ENCODE measurements at places on chromosomes 1 and 21.
A peak's percentile ranks its signal among the peaks of the same experiment; 100 is the strongest.

- DNase-seq = peak; percentile 50
Measured at GRCh38 chr1:22119626-22120468, 23.1 kb downstream of the WNT4 start.

- no peak for DNase-seq
Measured at GRCh38 chr1:177864538-177865305, 105.1 kb downstream of the SEC16B start.

- DNase-seq = no peak
Measured at GRCh38 chr1:100440075-100440809, 87.9 kb downstream of the CDC14A start.

DNA sequence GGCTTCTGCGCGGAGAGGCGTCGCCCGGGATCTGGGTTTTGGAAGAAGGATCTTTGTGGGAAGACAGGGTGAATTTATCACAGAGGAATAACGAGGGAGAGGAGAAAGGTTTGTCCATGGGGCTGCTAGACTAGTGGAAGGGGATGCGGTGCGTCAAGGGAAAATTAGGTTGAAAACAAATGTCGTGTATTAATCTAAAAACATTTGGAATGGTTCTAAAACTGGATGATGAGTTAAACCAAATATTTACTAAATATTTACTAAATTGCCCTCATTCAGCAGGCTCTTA lies 647 bp downstream of the RO60 start:
- DNase-seq = no peak

- no peak for DNase-seq
Measured at GRCh38 chr1:43801203-43801602, 93.9 kb downstream of the ST3GAL3 start.

- DNase-seq = no peak
Measured at GRCh38 chr1:233907151-233907550, 2.7 kb downstream of the SLC35F3 start.

DNA sequence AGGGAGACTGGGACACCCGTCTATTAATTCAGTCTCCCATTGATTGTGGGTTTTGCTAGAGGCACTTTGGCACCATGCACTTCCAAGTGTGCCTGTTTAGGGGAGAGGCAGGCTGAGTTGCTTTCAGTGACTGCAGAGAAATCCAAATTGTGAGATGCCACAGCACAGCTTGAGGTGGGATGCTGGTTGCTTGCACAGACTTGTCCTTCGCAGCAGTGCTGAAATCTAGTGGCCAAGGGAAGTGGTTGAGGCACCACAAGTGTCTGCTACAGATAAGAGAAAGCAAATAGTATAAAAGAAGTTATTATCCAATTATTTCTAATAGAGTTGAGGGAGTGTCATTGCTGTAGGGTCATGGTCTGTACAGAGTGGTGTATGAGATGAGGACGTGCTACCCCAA lies 40.0 kb upstream of the APP start:
- DNase-seq = no peak

- DNase-seq = no peak
Measured at GRCh38 chr1:6438047-6438525, 13.5 kb downstream of the ESPN start.

GRCh38 chr21:36994501-36995158 lies 11.9 kb upstream of the RIPPLY3 start:
- DNase-seq = no peak

DNA sequence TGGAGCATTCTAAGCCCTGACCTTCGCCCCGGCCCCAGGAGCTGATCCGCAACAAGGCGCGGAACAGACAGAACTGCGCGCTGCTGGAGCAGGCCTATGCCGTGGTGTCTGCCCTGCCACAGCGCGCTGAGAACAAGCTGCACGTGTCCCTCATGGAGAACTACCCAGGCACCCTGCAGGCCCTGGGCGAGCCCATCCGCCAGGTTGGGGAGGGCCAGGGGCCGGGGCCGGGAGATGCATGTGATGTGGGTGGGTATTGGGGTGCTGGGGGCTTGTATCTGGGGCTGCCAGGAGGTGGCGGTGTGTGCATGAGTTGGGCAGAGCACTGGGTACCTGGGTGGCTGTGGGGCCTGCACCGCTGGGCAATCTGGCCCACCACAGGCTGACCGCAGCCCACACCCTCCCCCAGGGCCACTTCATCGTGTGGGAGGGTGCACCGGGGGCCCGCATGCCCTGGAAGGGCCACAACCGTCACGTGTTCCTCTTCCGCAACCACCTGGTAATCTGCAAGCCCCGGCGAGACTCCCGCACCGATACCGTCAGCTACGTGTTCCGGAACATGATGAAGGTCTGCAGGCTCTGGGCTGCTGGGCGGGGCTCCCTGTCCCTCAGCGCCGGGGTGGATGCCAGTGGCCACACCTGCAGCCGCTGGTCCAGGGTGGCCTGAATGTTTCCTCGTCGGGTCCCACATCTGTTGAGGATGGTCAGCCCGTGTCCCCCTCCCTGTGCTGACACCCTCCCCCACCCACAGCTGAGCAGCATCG lies 65.8 kb downstream of the TRIM11 start:
- DNase-seq = peak; percentile 52

GRCh38 chr1:201505503-201505890 lies 1.4 kb downstream of the CSRP1 start:
- DNase-seq = no peak

GRCh38 chr1:11320153-11320936 lies 47.3 kb downstream of the UBIAD1 start:
- DNase-seq = no peak

DNA sequence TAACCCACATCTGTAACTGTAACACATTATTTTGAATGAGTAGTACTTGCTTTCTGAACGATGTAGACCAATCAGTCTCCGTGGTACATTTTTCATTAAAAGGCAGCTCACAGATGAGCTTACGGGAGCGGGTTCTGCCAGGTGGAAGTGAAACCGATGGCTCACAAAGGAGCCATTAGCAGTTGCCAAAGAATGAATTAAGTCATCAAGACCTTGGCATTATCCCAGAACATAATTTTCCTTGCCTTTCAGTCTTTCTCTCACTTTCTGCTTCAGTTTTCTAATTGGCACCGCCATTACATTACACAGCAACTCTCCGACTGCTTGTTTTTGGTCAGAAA lies 33.5 kb upstream of the UTS2 start:
- no peak for DNase-seq

DNA sequence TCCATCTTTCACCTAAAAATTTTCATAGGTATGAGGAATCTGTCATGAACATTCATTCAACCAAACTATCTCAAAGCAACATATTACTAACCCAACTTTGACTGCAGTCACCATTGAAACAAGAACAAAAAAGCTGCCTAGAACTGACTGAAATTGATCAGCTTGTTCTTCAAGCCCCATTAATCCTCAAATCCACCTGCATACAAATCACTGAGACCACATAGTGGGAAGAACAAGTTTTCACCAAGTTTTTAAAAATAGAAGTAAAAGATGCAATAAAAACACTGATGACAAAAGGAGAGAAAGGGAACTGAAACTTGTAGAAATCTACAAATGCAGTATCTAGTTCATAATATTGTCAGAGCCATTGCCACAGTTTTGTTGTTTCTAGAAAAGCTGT lies 6.1 kb downstream of the SORT1 start:
- DNase-seq = no peak

DNA sequence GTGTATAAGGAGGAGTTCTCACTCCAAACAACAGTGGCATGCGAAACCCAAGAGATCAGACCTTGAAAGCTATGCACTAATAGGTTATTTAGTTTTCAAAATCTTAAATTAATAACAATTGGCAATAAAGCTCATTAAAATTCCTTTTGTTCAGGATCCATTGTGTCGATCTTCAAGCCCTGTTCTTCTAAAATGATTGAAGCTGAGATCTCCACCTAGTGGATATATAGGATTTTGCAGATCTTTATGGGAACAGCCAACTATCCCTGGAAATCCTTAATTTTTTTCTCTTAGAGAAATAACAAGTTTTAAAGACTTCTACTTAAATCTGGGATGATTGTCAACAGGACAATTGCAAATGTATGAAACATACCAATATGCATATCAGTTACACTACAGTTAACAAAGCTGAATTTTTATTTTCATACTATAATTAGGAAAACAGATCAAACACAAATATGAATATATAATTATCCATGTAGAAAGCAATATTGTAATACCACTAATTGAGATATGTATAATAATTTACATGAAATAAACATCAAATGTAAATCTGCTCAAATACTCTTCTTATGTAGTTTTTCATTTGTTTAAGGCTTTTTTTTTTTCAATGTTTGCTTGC lies 43.3 kb downstream of the LRRC53 start:
- no peak for DNase-seq

GRCh38 chr21:45535341-45536081 lies 6.7 kb downstream of the SLC19A1 start:
- peak; percentile 58 for DNase-seq

DNA sequence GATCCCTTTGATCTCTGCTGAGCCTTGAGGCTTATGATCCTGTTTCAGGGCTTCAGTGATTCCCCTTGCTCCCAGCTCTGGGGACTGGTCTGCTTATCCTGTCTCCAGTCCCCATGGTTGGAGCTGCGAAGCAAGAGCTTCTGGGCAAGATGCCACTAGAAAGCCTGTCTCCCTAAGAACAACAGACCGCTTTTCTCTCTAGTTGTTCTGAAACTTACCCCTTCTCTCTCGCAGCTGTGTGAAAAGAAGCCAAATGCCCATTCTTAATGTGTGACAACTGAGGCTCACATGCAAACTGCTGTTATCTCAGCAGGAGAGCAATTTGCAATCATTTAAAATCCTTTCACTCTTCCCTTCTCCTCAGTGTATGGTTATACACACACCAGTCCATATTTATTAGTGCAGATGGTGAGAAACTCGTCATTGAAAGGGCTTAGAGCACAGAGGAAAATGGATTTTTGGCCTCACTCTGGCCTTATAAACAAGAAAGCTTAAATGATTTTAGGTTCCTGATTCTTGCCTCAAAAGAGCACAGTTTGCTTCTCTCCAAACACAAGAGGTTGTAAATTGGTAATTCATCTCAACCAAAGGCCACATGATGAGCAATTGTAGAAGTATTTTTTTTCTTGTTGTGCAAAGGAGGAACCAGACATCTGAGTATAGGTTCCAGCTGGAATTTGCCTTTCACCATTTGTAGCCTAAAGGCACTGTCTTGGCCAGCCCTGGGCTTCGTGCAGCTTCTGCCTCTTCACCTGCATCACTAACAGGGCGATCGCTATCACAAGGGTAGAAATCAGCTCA lies 179.2 kb upstream of the LMO4 start:
- no peak for DNase-seq

DNA sequence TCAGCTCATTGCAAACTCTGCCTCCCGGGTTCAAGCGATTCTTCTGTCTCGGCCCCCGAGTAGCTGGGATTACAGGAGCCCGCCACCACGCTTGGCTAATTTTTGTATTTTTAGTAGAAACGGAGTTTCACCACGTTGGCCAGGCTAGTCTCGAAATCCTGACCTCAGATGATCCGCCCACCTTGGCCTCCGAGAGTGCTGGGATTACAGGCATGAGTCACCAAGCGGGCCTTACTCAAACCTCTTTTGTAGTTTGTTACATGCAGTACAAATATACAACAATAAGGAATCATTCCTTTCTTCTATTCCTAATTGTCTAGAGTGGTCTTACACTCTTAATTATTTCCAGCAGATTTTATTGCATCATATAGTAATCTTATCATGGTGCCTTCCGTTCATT lies 16.6 kb downstream of the SPATA17 start:
- no peak for DNase-seq

GRCh38 chr1:197904126-197904787 lies 1.8 kb downstream of the C1orf53 start:
- DNase-seq = no peak

DNA sequence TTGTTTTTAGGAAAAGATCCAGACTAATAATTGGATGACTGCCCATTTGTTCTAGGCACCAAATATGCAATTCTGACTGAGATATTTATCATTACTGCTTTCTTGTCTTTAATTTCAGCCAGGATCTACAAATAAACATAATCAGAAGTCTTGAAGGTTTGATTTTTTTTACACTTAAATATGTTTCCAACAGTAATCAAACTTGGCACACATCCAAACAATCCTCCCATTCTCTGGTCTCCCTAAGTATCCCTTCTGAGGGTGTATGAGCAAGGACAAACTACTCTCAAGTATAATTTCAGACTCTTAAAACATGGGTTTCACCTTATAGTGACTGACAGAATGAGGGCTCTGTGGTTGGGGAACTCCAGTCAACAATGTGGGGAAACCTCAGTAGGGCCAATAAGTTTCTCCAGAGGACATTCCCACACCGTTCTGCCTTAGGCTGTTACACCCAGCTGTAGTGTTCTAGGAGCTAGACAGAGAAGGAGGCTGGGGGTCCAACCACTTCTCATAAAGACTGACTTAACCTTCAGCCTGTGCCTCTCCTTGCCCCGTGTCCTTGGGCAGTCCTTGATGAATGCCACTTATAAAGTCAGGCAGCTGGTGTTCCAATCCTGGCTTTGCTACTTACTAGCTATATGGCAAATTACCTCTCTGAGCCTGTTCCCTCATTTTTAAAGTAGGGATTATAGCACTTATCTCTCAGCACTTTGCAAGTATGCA lies 1.5 kb upstream of the PALMD start:
- no peak for DNase-seq

GRCh38 chr1:190864013-190864641 lies 386.5 kb upstream of the BRINP3 start:
- no peak for DNase-seq

DNA sequence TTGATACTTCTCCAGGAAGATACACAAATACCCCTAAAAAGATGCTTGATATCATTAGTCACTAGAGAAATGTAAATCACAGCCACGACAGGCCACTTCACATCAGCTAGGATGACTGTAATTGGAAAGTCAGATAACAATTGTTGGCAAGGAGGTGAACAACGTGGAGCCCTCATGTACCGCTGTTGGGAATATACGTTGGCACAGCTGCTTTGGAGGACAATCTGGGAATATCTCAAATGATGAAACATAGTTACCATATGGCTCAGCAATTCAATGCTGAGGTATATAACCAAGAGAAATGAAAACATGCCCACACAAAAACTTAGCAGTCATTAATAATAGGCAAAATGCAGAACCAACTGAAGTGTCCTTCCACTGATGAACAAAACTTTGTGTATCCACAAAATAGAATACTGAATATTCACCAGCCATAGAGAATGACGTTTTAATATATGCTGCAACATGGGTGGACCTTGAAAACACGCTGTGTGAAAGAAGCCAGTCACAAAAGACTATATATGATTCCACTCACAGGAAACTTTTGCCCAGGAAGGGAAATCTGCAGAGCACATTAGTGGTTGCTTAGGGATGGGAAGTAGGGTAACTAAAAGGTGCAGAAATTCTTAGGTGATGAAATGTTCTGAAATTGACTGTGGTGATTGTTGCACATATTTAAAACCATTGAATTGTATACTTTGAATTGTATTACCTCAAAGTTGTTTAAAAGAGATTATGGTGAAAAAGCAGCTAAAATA lies 95.4 kb downstream of the AHCTF1 start:
- DNase-seq = no peak

DNA sequence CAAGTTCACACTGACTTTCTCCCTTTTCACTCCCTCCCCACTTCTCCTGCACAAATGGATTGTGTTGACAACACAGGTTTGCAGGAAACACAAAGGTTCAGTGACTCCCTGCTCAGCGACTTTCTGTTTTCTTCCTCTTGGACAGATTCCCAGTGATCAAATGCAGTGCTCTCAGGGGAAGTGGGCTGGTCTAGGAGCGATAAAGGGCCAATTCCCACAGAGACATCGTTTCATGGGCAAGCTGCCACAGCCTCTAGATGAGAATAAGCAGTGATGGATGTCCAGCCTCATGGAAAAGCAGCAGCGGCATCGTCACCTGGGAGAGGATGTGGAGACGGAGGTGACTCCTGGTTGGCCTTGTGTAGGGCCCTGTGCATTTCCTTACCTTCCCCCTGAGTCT lies 30.6 kb downstream of the FYB2 start:
- no peak for DNase-seq
